ENCODE measurements at places on chromosomes 2 and 18.

GRCh38 chr2:134707330-134707676, 11.5 kb downstream of the TMEM163 start:
- no peak for DNase-seq

DNA sequence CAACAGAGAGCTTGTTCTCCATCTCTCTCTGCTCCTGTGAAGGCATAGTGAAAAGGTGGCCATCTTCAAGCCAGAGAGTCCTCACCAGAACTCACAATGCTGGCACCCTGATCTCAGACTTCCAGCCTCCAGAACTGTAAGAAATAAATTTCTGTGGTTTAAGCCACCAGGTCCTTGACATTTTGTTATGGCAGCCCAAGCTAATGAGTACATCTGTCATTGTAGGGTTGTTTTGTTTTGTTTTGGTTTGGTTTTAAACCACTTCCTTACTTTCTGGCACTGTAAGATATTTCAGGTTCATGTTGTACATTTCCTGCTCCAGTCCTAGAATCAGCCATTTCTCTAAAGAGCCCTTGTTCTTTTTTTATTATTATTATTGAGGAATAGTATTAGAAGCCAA, 171.2 kb downstream of the CPS1 start:
- DNase-seq, result no peak

DNA sequence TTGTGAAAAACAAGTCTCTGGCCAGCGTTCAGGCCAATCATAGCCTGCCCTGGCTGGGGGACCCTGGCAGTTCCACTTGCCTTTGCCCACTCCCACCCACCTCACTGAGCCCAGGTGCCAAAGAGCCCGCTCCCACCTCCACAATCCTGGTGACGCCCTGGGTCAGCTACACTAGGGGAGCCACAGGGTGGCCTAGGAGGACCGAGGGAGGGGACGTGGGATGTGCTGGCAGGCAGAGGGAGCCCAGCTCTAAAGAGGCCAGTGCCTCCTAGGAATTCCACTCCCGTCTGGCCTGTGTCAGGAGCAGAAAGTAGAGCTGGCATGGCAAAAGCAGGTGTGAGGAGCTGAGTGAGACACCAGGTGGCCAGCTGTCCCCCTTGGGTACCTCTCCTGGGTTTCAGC, 49.3 kb downstream of the TNS1 start:
- no peak for DNase-seq

DNA sequence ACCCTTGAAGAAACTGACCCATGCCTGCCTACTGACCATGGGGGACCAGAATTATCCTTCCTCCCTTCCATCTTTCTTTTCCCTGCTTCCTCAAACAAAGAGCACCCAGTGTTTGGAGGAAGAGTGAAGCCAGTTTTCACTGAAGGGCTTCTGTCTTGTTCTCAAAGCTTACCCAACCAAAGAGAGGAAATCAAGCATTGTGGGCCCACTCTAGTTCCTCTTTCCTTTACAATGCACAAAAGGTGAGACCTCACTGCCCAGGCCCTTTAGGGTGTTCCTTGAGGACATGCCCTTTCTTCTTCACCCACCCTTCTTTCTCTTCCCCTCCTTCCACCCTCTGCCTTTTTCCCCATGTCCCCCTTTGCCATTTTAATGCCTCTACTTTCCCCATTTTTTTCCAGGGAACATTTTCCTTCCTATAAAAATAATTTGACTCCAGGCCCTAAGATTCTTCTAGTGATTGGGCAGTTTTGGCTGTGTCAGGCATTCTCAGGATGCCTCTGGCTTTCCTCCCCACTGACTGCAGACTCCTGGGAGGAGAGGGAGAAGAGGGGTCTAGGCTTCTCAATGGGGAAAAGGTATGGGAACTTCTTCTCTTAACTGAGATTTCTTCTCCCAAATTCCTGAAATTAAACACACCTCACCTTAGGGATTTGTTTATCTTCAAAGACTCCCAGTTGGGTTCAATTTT, 126.6 kb upstream of the RMDN2 start:
- DNase-seq, result no peak

GRCh38 chr2:15674637-15675455, 83.2 kb downstream of the DDX1 start:
- no peak for DNase-seq

- no peak for DNase-seq
Measured at GRCh38 chr2:151837926-151838325, 9.7 kb upstream of the ARL5A start.

DNA sequence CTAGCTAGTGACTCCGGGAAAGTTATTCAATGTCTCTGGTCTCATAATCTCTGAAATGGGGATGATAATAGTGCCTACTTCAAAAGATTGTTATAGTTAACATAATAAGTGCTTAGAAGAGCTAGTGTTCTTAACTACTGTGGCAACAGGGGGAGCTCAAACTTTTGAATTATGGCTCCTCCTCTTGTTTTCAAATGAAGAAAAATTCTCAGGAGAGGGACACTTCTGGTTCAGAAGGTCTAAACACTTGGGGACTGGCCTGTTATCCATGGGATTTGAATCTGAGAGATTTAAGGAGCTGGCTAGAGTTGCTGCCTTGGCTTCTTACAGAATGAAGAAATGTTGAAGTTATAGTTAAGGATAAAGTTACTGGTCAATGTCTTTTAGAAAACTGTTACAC, 92.2 kb upstream of the ITGB6 start:
- no peak for DNase-seq

DNA sequence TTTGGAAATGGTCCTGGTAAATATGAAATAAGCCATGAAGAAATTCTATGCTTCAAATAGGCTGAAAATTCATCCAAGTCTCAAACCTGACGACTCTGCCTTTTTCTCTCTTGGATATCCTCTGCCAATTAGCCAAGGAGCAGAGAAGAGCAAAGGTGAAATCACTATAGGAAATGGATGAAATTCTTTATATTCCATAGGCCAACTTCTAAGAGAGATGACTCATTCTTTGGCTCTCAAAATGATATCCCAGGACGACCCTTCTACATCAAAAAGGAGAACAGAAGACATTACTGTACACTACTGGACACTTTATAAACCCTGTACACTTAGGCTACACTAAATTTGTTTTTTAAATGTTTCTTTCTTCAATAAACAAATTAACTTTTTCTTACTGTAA, 22.7 kb downstream of the PDE1A start:
- no peak for DNase-seq

DNA sequence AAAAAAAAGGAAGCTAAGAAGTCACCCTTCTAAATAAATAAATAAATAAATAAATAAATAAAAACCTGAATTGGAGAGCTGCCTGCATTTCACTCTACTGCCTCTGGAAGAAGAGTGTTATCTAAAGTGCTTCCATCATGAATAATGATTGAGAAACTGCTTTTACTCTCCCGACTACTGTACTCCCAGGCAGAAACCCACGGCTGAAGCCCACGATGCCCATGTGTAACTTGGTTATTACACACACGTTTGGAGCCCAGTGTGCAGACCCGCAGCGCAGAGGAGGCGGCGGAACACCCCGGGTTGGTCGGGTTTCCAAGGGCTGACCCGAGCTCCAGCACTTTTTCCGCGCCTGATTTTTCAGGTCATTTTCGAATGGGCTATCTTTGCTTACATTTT, 697 bp upstream of the SPATS2L start:
- peak; percentile 39 for DNase-seq

GRCh38 chr2:14634489-14635390, 2.2 kb downstream of the LRATD1 start:
- DNase-seq, result peak; percentile 77

GRCh38 chr2:44793322-44793870, 148.1 kb upstream of the SIX3 start:
- no peak for DNase-seq

DNA sequence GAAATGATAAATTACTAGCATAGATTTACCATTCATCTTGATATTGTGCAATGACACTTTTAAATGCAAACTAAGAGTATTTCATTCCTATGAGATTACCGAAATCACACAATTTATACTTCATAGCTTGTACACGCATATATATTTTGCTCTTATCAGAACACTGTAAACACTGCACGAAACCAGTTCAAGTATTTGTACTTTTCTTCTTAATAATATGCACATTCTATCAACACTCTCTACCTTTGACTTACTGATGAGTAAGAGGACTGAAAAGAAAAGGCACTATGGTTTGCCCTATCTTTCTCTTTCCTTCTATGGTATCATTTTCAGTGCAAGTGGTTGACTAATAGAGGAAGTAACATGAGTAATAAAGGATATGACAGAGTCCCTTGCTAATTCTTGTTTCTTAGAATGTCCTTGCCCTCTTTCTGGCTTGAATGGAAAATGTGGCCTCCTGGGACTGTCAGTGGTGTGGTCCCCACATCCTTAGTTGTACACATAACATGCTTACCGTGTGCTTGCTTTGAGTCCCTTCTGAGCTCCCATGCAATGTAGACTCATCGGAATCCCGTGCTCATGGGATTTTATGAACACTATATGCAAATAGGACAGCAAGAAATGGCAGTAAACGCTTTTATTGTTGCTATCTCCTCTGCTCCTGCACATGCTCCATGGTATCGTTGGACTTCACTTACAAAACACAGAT, 363.5 kb upstream of the TNP1 start:
- no peak for DNase-seq

DNA sequence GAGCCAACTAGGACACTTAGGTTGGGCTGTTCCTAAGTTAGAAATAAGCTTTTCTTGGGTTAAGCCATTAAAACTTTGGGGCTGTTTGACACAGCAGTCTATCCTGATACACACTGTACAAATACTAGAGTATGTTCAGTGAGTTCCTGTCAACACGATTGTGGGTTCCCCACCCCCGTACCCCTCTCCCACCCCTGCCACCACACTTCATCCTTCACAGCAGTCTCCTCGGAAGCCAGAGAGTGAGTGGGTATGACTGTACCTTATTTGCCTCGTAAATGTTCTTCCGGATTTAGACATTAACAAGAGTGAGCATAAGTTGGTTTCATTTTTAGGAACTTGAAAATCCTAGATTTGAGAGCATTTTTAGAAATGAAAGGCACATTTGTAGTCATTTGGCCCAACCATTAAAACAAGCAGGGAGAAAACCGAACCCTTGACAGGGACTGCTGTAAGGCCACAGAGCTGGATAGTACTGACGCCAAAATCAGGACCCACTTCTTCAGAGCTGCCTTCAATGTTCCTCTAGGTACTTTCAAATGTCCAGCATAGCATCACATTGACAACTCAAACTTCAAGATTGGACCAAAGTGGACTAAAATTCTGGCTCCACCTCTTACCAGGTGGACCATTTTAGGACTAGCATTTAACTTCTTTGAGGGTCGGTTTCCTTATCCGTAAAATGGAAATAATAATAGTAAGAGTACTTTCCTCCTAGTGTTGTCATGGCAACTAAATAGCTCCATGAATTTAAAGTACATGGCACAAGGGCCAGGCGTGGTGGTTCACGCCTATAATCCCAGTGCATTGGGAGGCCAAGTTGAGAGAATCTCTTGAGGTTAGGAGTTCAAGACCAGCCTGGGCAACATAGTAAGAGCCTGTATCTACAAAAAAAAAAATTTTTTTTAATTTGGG, 166.3 kb upstream of the SERTAD2 start:
- no peak for DNase-seq

GRCh38 chr2:120477198-120477597, 131.3 kb downstream of the INHBB start:
- DNase-seq, result no peak

- DNase-seq, result no peak
Measured at GRCh38 chr18:37419315-37419714, 146.3 kb downstream of the CELF4 start.

- no peak for DNase-seq
Measured at GRCh38 chr18:76376668-76377358, 118.2 kb downstream of the ZNF516 start.

DNA sequence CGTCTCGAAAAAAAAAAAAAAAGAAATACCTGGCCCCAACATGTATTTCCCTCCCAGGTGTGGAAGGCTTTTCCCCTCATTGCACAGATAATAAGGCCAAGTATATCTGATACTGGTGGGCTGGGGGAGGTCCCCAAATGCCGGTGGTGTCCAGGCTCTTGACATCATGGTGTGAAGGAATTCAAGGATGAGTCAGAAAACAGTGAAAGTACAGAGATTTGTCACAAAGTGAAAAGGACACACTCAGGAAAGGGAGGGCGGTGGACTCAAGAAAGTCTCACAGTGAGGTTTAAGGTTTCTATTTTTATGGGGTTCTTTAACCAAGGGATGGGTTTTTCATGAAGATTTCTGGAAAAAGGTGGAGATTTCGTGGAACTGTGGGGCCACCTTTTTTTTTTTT, 37.8 kb upstream of the FZD5 start:
- DNase-seq, result no peak

- DNase-seq, result no peak
Measured at GRCh38 chr2:68653538-68653982, 10.2 kb downstream of the PROKR1 start.

DNA sequence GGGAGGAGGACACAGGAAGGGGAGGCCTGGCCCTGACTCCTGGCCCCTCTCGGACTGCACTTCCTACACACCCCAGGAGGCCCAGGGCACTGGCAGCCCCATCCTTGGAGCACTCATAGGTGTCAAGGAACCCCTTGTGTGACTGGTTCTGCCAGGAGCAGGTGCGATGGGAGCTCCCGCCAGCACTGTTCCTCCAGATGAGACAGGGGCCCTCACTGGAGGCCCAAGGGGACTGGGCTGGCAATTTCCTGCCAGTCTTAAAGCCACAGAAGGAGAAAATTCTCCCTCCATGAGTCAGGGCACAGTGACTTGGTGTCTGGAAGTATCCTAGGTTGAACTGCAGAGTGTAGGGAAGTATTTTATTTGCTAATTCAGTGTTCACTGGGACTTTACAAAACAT, 42.8 kb upstream of the MAL start:
- no peak for DNase-seq

- DNase-seq, result no peak
Measured at GRCh38 chr2:240160291-240161086, 20.0 kb upstream of the OTOS start.

DNA sequence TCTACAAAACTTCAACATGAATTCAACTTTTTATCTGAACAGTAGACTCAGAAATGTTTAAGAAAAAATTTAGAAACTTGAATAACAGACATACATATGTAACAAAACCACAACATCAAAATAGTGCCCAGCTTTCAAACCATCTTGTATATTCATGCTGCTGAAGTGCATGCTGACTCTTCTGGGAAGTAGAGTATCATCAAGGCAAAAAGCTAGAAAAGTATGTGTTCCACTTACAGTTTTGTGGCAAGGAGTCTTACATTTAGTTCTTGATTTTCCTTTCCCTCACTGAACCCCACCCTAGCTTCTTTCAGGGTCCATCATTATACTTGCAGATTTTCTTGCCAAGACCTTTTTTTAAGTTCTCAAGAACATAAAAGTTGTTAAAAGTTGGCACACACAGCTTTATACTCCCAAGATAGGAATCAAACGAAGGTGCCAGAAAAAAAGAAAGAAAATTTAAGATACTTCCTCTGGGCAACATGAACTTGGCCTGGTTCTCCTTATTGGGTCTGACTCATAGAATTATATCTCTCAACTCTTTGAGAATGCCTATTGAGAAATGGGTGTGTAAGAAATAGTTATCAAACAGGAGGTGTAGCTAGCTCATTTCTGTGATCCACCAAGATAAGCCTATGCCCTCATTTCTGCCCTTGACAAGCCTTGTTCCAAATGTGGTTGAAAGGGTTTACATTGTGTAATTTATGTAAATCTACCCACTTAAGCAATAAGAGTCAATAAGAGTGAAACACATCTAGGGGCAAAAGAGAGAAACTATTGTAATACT, 667.6 kb upstream of the ACVR2A start:
- DNase-seq, result no peak

- DNase-seq, result no peak
Measured at GRCh38 chr2:161199912-161200701, 39.9 kb downstream of the TANK start.
